SK-N-SH (cell line): ENCODE measurements at places on chromosomes 3 and 15. TPM values are rescaled to one million over a fixed set of nuclear protein-coding genes. Genes with fewer than 3 reads are reported as not detected.

A4GNT gene
- not detected in 2 replicates for polyA plus RNA-seq

ROPN1 gene
- 0.05 TPM in 1 of 2 replicates, not detected in the other for polyA plus RNA-seq

ERICH6 gene
- polyA plus RNA-seq, result 0.08 and 0.21 TPM in 2 replicates

SCN5A gene
- 0.18 and 0.21 TPM in 2 replicates for polyA plus RNA-seq

SYNPR gene
- not detected in 2 replicates for polyA plus RNA-seq

ANKRD34C gene
- polyA plus RNA-seq, result not detected in 2 replicates

CHRM5 gene
- polyA plus RNA-seq, result 0.03 TPM in 1 of 2 replicates, not detected in the other

GRCh38 chr3:105458518-105459215 lies 92.0 kb downstream of the ALCAM start:
- peak overlapping the region; percentile 55 for H3K27ac ChIP-seq
- no peak for DNase-seq
- H3K36me3 ChIP-seq, result no peaks in the 10 kb centered on the region
- no peak overlapping the region for H3K4me3 ChIP-seq
- no peaks in the 10 kb centered on the region for H3K27me3 ChIP-seq
- H3K4me1 ChIP-seq, result peaks cover 2% of the 10 kb centered on the region; the same call in 1 of the 2 replicates

- H3K4me3 ChIP-seq, result no peak overlapping the region
- no peak for DNase-seq
- H3K27me3 ChIP-seq, result no peaks in the 10 kb centered on the region
Observed at GRCh38 chr15:48778331-48778730, 32.5 kb downstream of the CEP152 start.

- DNase-seq, result no peak
- H3K4me1 ChIP-seq, result peaks cover 5% of the 10 kb centered on the region; the same call in 1 of the 2 replicates
- H3K27me3 ChIP-seq, result no peaks in the 10 kb centered on the region
Observed at GRCh38 chr3:106759731-106760130, 617.5 kb upstream of the CCDC54 start.

GRCh38 chr3:63508305-63508704 lies 144.2 kb upstream of the SNTN start:
- H3K27ac ChIP-seq, result no peak overlapping the region
- no peaks in the 10 kb centered on the region for H3K36me3 ChIP-seq
- no peaks in the 10 kb centered on the region for H3K27me3 ChIP-seq
- no peak for DNase-seq
- no peak overlapping the region for H3K4me3 ChIP-seq

DNA sequence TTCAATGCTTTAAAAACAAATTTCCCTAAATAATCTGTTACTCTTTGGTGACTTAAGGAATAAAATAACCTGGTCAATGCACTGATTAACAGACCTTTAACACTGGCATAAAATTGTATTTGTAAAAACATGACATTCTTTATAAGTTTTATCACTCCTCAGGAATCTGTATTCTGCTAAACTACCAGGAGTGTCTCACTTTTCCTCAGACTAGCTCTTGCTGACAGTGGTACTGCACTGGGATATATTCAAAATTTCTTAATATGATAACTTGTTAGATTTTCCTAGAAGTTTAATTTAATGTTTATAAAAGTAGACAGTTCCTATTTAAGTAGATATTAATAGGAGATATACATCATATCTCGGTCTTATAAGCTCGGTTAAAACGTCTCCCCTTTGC lies 363.4 kb upstream of the ARHGEF26 start:
- no peaks in the 10 kb centered on the region for H3K27me3 ChIP-seq
- no peaks in the 10 kb centered on the region for H3K36me3 ChIP-seq
- H3K4me1 ChIP-seq, result no peaks in the 10 kb centered on the region
- H3K27ac ChIP-seq, result no peak overlapping the region

GRCh38 chr3:187228740-187229139 lies 31.5 kb downstream of the RTP1 start:
- H3K36me3 ChIP-seq, result no peaks in the 10 kb centered on the region
- H3K4me1 ChIP-seq, result no peaks in the 10 kb centered on the region
- DNase-seq, result no peak
- H3K27me3 ChIP-seq, result peaks cover 18% of the 10 kb centered on the region; the same call in 1 of the 2 replicates
- H3K27ac ChIP-seq, result no peak overlapping the region

- H3K27ac ChIP-seq, result no peak overlapping the region
- H3K4me1 ChIP-seq, result no peaks in the 10 kb centered on the region
- no peaks in the 10 kb centered on the region for H3K36me3 ChIP-seq
- no peaks in the 10 kb centered on the region for H3K27me3 ChIP-seq
- no peak overlapping the region for H3K4me3 ChIP-seq
- no peak for DNase-seq
Observed at GRCh38 chr3:81995329-81995728, 233.9 kb upstream of the GBE1 start.

DNA sequence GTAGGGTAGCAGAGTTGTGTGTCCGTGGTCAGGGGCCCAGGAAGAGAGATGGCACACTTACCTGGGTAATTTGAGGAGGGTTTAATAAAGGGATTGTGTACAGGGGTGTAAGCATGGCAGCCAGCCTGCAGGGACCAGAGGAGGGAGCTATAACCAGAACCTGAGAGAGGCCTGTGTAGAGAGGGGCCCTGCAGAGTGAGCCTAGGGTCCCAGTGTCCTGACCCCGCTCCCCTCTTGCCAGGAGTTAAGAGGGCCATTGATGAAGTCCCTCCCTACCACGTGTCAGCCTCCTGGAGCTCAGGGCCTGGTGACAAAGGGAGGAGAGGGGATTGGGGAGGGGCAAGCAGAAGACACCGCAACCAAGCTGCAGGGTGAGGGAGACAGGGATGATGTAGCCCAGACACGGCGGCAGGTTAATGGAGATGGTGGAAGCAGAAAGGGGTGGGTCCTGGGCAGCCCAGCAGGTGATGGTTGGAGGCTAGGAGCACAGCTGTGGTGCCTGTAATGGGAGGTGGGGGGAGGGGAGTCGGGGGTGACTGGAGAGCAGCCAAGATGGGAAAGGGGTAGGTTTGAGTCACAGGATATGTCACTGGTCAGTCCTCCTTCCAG lies 165.4 kb upstream of the TOPAZ1 start:
- H3K27ac ChIP-seq, result no peak overlapping the region
- H3K36me3 ChIP-seq, result no peaks in the 10 kb centered on the region
- no peak overlapping the region for H3K4me3 ChIP-seq
- H3K27me3 ChIP-seq, result no peaks in the 10 kb centered on the region
- H3K4me1 ChIP-seq, result peaks cover 29% of the 10 kb centered on the region
